ENCODE measurements at places on chromosomes 1 and 21.

DNA sequence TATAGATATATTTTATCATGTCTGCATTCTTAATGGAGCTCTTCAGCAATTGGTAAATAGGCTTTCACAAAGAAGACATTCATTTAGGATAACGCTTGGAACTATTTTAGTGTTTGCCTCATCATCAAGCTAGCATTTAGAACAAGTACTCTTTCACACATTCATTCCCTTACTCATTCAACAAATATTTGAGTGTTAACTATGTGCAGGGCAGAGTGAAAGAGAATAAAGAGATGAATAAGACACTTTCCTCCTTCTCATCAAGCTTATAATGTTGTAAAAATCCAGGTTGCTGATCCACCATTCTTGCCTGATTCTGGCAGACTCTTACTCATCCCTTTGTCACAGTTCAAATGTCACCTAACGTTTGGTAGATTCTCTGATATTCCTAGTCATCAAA, 386.3 kb upstream of the BEND5 start:
- no peak for DNase-seq

DNA sequence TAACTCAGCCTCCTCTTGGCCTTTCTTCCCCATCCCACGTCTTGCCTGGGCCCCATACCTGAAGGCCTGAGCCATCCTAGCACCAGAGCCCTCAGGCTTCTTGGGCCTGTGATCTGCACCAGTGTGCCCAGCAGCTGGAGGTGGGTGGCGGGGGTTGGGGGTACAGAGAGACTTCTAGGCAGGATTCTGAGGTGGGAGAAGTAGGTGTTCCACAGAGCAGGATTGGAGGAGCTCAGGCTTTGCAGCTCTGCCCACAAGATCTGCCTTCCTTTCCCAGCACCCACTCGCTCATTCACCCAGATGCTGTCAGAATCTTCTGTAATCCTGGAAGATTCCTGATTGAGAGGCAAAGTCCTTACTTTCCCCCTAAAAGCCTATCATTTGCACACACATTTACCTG, 10.0 kb upstream of the GJB5 start:
- no peak for DNase-seq

DNA sequence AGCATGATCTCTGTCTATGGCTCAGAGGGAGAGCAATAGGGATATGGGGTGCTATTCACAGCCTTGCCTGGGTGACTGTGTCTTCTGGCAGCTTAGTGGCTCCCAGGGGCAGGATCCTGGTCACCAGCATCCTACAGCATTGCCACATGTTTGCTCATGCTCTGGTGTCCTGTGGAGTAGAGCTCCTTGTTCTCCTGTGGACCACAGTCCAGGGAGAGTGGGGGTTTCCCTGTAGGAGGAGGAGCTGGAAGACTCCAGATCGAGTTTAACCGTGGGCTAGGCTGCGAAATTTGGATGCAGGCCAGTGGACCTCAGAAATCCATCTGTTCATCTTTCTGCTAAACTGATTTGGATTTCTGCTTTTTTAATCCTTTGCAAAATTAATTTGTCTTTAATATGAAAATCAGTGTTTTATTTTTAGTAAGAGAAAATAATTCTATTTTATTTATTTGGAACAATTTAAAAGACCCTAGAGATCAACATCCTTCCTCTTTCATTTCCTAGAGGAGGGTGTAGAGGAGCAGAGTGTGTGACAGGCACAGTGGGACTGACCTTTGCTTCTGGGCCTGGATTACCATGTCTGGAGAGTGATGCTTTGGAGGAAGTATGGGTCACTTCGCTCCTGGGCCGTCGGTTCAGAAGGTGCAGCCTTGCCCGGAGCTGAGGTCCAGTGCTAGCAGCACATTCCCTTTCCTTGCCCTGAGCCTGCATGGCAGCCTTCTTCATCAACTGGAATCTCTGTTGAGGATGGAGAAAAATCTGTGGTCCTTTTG, 17.4 kb downstream of the ADARB1 start:
- DNase-seq = no peak

- no peak for DNase-seq
These were observed 469.8 kb downstream of the USP25 start for GRCh38 chr21:16199539-16199938.

DNA sequence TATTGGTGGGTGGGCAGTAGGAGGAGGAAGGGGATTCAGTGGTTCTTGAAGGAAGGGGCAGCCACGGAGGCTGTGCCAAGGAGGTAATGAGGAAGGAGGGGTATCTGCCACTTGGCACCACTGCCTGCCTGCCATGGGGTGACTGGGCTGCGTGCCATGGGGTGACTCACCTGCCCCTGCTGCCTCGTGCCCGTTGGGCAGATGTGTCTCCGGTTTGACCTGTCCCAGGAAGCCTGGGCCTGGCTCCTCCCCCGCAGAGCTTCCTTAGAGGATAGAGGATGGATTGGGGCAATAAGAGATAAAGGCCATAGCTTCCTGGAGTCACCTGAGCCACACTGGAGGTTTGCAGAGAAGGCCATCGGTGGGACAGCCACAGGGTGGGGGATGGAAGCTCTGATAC, 1.7 kb downstream of the PADI3 start:
- DNase-seq = no peak

- no peak for DNase-seq
These were observed 203.2 kb downstream of the FGGY start for GRCh38 chr1:59499943-59500569.

- no peak for DNase-seq
These were observed 393.8 kb downstream of the NTNG1 start for GRCh38 chr1:107534632-107535031.
